GM20000 (cell line): ENCODE measurements at places on chromosomes 5 and 9.

DNA sequence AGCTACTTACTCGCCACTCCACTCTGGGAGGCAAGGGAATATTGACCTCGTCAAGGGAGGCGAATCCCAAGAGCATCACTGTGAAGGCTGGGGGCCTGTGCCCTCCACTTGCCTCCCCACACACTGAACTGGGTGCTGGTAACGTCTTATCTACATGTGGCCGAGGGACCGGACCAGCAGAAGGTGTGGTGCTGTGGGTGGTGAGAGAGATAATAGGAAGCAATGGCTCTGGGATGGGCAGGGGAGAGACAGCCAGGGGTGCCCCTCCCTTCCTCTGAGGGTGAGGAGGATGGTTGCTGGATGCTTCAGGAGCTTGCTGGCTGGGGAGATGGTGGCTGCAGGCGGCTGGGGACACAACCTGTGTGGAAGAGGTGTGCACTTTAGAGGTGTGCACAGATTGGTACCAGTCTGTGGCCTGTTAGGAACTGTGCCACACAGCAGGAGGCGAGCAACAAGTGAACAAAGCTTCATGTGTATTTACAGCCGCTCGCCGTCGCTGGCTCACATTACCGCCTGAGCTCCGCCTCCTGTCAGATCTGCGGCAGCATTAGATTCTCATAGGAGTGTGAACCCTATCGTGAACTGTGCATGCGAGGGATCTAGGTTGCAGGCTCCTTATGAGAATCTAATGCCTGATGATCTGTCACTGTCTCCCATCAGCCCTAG, 100.3 kb downstream of the ENTREP1 start:
- no peak for DNase-seq

- DNase-seq: no peak
Measured at GRCh38 chr5:139658501-139658927, 10.4 kb downstream of the CXXC5 start.

GRCh38 chr9:132802121-132802795, 75.8 kb downstream of the AK8 start:
- DNase-seq: no peak

DNA sequence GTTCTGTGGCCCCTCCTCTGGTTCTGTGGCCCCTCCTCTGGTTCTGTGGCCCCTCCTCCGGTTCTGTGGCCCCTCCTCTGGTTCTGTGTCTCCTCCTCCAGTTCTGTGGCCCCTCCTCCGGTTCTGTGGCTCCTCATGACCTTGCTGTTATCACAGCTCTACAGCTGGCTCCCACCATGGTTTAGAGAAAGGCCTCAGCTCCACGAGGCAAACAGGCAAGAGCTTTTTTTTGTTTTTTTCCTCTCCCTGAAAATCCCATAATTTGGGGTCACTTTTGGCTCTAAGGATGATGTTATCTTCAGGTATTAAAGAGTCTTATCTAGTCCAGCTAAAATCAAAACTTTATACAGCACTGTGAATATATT, 31.8 kb downstream of the C5orf15 start:
- no peak for DNase-seq

DNA sequence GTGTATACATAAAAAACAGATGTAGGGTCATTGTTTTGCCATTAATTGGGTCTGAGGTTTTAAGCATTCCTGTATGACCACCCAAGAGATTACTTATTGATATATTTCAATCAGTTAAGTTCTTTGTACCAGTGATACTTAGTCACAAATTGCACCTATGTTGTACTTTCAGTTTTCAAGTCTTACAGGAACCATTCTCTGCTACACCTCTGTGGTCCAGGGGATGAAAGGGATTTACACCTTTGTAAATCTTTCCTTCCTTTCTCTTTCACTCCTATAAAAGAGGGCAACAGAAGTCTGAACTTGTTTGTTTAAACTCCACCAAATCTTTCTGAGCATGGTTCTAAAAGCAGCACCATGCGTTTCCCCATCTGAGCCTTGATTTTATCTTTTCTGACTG, 86.1 kb downstream of the DEPDC1B start:
- no peak for DNase-seq

DNA sequence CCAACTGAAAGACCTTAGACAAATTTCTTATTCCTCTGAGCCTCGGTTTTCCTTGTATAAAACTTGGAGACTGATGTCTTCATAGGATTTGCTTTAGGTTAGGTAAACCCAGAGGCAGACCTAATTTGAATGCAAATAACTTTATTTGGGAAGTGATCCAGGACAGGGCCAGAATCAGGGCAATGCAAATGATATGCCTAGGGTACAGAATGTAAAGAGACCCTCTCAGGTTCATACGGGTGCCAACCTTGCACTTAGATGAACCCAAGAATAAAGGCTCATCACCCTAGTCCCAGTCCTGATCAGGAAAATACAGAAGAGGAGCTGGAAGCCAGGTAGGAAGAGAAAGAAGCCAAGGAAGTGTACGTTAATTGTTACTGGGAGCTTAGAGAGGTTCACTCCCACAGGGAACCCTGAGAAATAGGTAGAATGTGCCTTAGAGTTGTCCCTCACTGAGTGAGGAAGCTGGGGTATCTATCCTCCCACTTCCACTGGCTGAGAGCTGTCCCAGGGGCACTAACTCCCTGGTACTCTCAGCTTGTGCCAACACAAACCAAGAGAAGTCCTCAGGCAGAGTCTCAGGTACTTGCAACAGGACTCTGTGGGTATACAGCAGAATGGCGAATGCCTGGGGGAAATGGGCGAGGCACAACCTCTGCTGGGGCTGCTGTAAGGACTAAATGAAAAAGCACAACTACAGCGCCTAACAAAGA, 3.1 kb upstream of the HK3 start:
- DNase-seq: no peak

GRCh38 chr9:89810431-89810830, 205.6 kb downstream of the GADD45G start:
- DNase-seq: no peak

DNA sequence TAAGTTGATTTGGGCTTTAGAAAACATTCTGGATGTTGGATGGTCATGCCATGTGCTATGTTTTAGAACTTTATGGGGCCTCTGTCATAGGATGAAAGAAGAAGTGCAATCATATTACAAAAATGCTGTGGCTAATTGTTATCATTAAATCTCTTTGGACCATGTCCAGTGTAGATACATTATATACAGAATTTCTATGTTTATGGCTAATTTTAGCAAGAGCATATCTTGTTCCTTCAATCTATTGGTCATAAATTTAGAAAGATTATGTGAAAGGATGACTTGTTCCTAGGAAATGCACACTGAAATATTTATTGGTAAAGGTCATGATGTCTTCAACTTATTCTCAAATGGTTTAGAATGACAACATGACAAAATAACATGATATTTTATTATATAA, 42.4 kb upstream of the ELL2 start:
- DNase-seq: no peak

GRCh38 chr5:75961818-75962217, 121.4 kb upstream of the SV2C start:
- DNase-seq: no peak

GRCh38 chr9:111691672-111692329, 30.4 kb downstream of the GNG10 start:
- DNase-seq: peak; percentile 20

GRCh38 chr5:160799184-160799583, 52.8 kb downstream of the ATP10B start:
- peak; percentile 10 for DNase-seq

- no peak for DNase-seq
Measured at GRCh38 chr5:38078161-38078560, 180.2 kb upstream of the EGFLAM start.

DNA sequence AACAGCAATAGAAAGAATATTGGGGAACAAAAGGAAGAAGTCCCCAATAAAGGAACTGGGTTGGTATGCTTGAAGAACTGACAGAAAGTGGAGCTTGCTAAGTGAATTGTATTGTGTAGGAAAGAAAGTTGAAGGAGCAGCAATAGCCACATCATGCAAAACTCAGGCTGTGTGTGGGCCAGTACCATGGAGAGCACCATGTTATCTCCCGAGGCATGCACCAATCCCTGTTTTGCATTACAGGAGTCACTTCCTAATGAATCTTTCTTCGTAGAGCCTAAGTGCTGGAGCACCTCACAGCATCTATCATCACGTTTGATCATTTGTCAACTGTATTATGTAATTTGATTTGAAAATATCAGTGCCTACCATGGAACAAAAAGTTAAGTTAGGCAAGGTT, 137.7 kb upstream of the NMUR2 start:
- no peak for DNase-seq

GRCh38 chr5:149024943-149025342, 37.9 kb downstream of the SH3TC2 start:
- DNase-seq: no peak

DNA sequence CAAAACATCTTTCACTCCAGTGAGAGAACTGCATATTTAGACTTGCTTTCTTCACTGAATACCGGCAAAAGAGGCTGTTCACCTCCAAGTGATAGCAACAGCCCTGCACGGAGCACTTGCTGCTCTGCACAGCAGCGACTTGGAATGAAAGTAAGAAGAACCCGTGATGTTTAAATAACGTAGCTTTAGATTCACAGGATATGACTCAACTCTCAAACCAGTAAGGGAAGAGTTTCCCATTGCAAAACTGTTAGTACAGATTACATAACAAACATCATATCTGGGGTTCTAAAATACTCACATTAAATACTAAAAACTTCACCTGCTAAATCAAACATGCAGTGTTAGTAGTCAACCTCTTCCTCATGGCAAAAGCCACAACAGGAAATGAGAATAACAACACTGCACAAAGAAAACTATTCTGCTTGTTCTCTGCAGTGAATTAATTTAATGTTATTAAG, 203.4 kb downstream of the MCTP1 start:
- peak; percentile 57 for DNase-seq

GRCh38 chr9:124812441-124812876, 35.5 kb downstream of the OLFML2A start:
- DNase-seq: no peak

- no peak for DNase-seq
Measured at GRCh38 chr5:98804066-98804465, 30.6 kb downstream of the RGMB start.

GRCh38 chr9:84955971-84956370, 286.4 kb downstream of the NTRK2 start:
- no peak for DNase-seq

DNA sequence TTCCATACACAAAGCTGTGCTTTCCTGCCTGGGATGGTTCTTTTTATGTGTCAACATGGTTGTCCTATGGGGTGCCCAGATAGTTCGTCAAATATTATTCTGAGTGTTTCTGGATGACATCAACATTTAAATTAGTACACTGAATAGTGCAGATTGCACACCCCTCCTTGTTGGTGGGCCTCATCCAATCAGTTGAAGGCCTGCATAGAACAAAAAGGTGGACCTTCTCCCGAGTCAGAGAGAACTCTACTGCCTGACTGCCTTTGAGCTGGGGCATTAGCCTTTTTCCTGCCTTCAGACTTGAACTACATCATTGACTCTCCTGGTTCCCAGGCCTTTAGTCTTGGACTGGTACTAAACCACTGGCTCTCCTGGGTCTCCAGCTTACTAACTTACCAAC, 80.4 kb downstream of the SHB start:
- no peak for DNase-seq

- no peak for DNase-seq
Measured at GRCh38 chr5:109916481-109917153, 226.9 kb downstream of the MAN2A1 start.

DNA sequence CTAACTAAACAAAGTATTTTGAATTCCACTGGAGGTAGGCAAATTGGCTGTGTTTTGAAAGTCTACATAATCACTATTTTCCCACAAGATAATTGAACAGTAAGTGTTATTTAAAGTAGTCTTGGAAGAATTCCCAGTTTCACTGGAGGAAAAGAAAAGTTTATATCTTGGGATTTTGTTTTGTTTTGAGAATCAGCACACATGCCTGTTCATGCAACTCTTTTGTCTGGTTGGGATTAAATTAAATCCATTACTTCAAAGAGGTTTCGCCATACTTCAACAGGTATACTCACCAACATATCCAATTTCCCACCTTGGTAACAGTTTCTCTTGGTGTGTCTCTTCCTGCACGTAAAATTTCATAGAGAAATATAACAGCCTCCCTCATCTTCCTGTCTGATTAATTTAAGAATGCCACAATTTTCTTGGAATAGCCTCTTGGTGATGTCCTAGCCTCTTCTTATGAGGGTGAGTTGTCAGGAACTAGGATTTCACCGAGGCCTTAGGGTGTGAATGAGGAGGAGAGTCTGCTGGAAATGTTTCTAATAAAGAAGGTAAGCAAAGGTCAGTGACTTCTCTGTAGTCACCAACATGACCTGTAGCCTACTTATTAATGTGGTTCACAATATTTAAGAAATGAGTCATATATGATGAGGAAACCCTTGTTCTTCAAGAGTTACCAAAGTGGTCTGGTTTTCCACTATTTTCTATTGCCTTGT, 48.1 kb downstream of the ITGA2 start:
- DNase-seq: no peak

DNA sequence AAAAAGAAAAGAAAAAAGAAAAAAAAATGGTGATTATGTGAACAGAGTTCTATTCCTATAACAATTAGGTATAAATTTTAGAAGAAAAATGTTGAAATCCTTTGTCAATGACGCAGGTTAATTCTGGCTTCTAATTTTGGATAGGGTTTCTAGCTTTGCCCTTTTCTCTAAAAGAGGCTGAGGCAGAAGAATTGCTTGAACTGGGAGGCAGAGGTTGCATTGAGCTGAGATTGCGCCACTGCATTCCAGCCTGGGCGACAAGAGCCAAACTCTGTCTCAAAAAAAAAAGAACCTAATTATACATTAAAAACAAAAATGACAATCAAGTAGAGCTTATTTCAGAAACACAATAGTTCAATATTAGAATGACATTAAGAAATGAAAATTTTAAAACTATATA, 2.9 kb downstream of the STXBP1 start:
- DNase-seq: no peak

- no peak for DNase-seq
Measured at GRCh38 chr5:160390787-160391696, 8.8 kb downstream of the FAM200C start.

DNA sequence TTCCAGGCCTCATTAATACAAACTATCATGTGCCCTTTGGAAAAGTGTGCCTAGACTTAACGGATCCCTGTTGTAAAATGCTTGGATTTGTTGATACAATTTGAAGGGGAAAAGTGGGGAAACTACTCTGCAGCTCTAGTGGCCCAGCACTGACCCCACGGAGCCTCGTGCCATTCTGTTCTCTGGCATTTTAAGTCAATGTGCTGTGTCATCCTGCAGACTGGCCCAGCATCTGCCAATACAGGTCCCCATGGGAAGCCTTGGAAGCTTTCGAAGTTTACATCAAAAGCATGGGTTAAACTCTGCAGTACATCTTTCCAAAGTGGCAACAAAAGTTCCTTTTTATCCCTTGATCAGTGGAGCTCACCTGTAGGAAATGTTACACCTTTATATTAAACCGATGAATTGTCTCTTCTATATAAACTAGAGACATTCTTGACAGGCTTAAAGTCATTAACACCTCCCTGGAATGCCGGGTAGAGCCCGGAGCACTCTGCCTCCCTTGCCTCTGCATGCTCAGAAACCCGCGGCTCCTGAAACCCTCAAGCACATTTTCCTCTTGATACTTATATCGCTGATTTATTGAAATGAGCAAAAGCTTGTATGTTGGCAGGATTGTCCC, 596.0 kb upstream of the ADAMTS16 start:
- no peak for DNase-seq

- no peak for DNase-seq
Measured at GRCh38 chr9:98597236-98597771, 111.4 kb downstream of the GABBR2 start.
